K562 (cell line): ENCODE measurements at places on chromosomes 16 and 17. TPM values are rescaled to one million over a fixed set of nuclear protein-coding genes. Genes with fewer than 3 reads are reported as not detected.

DNA sequence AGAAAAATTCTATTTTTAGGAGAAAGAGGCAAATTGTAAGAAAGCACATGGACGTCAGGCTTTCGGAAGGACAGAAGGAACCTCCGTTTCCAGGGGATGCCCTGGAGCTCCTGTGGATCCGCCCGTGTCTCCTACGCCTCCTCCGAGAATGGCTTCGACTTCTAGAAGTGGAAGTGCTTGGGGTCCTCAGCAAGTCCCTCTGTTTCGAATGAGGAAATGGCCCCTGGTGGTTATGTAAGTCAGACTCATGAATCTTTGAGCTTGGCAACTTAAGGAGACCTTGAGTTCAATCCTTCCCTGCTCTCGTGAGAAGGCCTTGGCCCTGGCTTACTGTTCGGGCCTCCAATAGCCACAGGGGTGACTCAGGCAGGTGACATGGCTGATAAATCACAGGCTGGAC is 38.9 kb downstream of the COX4I1 start:
- no peaks in the 10 kb centered on the region for H3K4me1 ChIP-seq
- DNase-seq: no peak
- no peak overlapping the region for H3K4me3 ChIP-seq
- H3K27ac ChIP-seq: no peak overlapping the region
- H3K27me3 ChIP-seq: peaks cover 76% of the 10 kb centered on the region
- H3K36me3 ChIP-seq: no peaks in the 10 kb centered on the region

Gene MRPS34
- total RNA-seq: 230 and 244 TPM in 2 replicates

Gene HS3ST3B1
- total RNA-seq: 12.9 and 13.0 TPM in 2 replicates

- H3K4me1 ChIP-seq: no peaks in the 10 kb centered on the region
- no peaks in the 10 kb centered on the region for H3K27me3 ChIP-seq
- H3K4me3 ChIP-seq: no peak overlapping the region
- no peak for DNase-seq
Observed at GRCh38 chr17:28130472-28130871, 88.0 kb downstream of the NLK start.

- H3K27me3 ChIP-seq: peaks cover 11% of the 10 kb centered on the region; the same call in 2 of the 3 replicates
- no peak overlapping the region for H3K27ac ChIP-seq
- no peak for DNase-seq
- no peaks in the 10 kb centered on the region for H3K36me3 ChIP-seq
- H3K4me3 ChIP-seq: no peak overlapping the region
Observed at GRCh38 chr16:50568187-50568815, 20.1 kb downstream of the NKD1 start.

- no peaks in the 10 kb centered on the region for H3K27me3 ChIP-seq
- no peak overlapping the region for H3K4me3 ChIP-seq
- no peak overlapping the region for H3K27ac ChIP-seq
- H3K4me1 ChIP-seq: no peaks in the 10 kb centered on the region
- peak; percentile 43 for DNase-seq
Observed at GRCh38 chr16:27642756-27643155, 92.8 kb downstream of the KATNIP start.

DNA sequence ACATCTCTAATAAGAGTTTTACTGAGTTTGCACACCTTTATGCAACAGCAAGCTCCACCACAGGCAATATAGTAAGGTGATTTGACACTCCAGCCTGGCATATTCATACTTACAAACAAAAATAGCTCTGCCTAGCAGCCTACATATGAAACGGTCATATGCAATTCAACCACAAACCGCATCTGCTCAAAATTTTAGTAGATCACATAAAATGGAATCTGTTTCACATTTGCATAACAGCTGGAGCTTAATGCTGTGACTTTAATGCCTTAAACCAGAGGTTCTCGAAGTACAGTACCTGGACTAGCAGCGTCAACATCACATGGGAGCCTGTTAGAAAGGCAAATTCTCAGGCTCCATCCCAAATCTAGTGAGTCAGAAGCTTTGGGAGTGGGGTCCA is 578.4 kb downstream of the CDH11 start:
- H3K27ac ChIP-seq: no peak overlapping the region
- H3K4me3 ChIP-seq: no peak overlapping the region
- DNase-seq: no peak
- no peaks in the 10 kb centered on the region for H3K36me3 ChIP-seq
- H3K27me3 ChIP-seq: no peaks in the 10 kb centered on the region

DNA sequence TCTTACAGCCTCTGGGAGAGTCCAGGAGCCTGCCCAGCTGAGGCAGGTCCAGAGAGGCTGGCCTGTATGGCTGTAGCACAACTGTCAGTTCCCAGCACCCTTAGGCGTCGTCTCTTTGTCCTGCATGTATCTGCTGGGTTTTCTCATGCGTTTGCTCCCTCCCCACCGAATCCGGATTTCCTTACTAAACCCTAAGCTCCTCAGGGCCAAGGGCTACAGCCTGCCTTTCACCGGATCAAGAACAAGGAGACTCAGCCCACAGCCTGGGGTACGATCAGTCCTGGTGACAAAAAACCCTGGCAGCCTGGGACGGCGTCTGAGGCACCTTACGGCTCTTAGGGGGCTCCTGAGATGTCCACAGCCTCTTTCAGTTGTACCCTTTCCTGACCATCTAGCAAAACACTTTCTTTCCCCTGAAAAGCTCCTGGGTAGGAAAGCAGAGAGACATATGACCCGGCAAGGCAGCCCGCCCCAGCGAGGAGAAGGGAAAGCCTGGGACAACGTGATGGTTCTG is 12.2 kb downstream of the HIC1 start:
- H3K4me3 ChIP-seq: no peak overlapping the region
- no peak overlapping the region for H3K27ac ChIP-seq

Gene MFAP4
- total RNA-seq: 0.24 and 0.36 TPM in 2 replicates

DNA sequence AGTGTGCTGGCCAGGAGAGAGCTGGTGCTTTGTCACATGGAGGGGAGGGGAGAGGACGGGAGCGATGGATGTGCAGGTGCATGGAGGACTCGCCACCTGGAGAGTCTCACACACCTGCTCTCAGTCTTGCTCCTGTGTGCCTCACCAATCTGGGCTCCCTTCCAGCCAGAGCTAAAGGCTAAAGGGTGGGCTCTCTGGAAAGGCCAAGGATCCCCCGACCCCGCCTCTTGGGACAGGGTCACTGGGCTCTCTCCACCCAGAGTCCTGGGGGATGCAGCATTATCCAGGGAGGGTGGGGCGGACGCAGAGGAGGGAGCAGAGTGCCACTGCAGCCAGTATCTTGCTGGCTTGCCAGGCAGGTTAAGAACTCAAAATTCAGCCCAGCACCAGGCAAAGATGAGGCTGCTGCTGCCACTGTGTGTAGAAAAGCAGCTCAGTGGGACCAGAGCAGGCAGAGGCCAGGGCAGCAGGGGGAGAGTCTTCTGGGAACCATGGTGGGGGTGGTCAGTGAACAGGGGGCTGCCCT is 5.4 kb upstream of the STAT5B start:
- DNase-seq: no peak
- H3K36me3 ChIP-seq: peaks cover 39% of the 10 kb centered on the region
- peaks cover 53% of the 10 kb centered on the region for H3K4me1 ChIP-seq
- H3K4me3 ChIP-seq: no peak overlapping the region
- H3K27me3 ChIP-seq: no peaks in the 10 kb centered on the region

GRCh38 chr16:5321930-5322329 is 224.3 kb upstream of the EEF2KMT start:
- no peak overlapping the region for H3K4me3 ChIP-seq
- no peak overlapping the region for H3K27ac ChIP-seq
- no peaks in the 10 kb centered on the region for H3K36me3 ChIP-seq
- DNase-seq: no peak

GRCh38 chr17:65202844-65203571 is 65.8 kb downstream of the RGS9 start:
- no peak for DNase-seq
- no peak overlapping the region for H3K4me3 ChIP-seq
- no peaks in the 10 kb centered on the region for H3K36me3 ChIP-seq
- no peaks in the 10 kb centered on the region for H3K4me1 ChIP-seq
- peaks cover 39% of the 10 kb centered on the region for H3K27me3 ChIP-seq

- H3K4me3 ChIP-seq: no peak overlapping the region
- peaks cover 17% of the 10 kb centered on the region; the same call in 1 of the 3 replicates for H3K36me3 ChIP-seq
- H3K27ac ChIP-seq: peak overlapping the region; percentile 61
- no peaks in the 10 kb centered on the region for H3K27me3 ChIP-seq
- H3K4me1 ChIP-seq: peaks cover 32% of the 10 kb centered on the region; the same call in 2 of the 3 replicates
Observed at GRCh38 chr17:13594762-13595598, 6.7 kb downstream of the HS3ST3A1 start.

- H3K36me3 ChIP-seq: peaks cover 78% of the 10 kb centered on the region; the same call in 2 of the 3 replicates
- H3K4me1 ChIP-seq: peaks cover 27% of the 10 kb centered on the region; the same call in 1 of the 2 replicates
- no peaks in the 10 kb centered on the region for H3K27me3 ChIP-seq
Observed at GRCh38 chr16:2088759-2089358, 41.1 kb downstream of the TSC2 start.

Gene RHOT2
- 267 TPM in 2 replicates for total RNA-seq

GRCh38 chr16:53089434-53090285 is 34.9 kb downstream of the CHD9 start:
- DNase-seq: no peak
- no peak overlapping the region for H3K4me3 ChIP-seq
- no peaks in the 10 kb centered on the region for H3K27me3 ChIP-seq
- H3K27ac ChIP-seq: no peak overlapping the region
- peaks cover 29% of the 10 kb centered on the region; the same call in 2 of the 3 replicates for H3K4me1 ChIP-seq

Gene CPSF4L
- total RNA-seq: not detected in 2 replicates

GRCh38 chr16:51431517-51432241 is 280.6 kb upstream of the SALL1 start:
- H3K4me1 ChIP-seq: no peaks in the 10 kb centered on the region
- H3K27ac ChIP-seq: no peak overlapping the region
- H3K4me3 ChIP-seq: no peak overlapping the region
- no peaks in the 10 kb centered on the region for H3K27me3 ChIP-seq

Gene REXO5
- 24.4 and 25.9 TPM in 2 replicates for total RNA-seq

- no peak overlapping the region for H3K4me3 ChIP-seq
- H3K36me3 ChIP-seq: no peaks in the 10 kb centered on the region
- no peaks in the 10 kb centered on the region; the same call in 2 of the 3 replicates for H3K27me3 ChIP-seq
- H3K4me1 ChIP-seq: no peaks in the 10 kb centered on the region
Observed at GRCh38 chr17:10155371-10156076, 42.9 kb downstream of the GAS7 start.

Gene CCL2
- 0.86 and 1.0 TPM in 2 replicates for total RNA-seq

DNA sequence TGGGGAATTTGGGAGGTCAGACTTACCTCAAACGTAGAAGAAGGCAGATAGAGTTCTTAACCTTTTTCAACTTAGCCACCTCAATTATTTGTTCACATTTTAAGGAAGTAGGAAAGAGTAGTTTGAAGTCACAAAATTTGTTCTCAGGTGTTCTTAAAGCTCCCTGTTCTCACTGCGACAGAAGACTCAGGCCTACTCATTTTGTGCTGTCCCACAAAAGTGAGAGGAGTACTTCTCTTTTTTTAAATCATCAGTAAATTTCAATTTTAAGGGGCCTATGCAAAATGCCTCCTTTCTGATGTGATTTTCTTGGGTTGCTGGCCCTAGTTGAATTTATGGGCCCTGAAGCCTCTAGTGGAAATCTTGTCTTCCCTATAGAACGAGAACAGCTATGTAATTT is 133.4 kb downstream of the MAP2K6 start:
- no peak for DNase-seq
- H3K4me3 ChIP-seq: no peak overlapping the region
- H3K27me3 ChIP-seq: no peaks in the 10 kb centered on the region
- no peaks in the 10 kb centered on the region for H3K4me1 ChIP-seq
- H3K36me3 ChIP-seq: no peaks in the 10 kb centered on the region

GRCh38 chr17:81934098-81934757 is 2.9 kb downstream of the PYCR1 start:
- H3K36me3 ChIP-seq: peaks cover 36% of the 10 kb centered on the region; the same call in 2 of the 3 replicates
- H3K4me3 ChIP-seq: no peak overlapping the region
- no peak for DNase-seq
- H3K27me3 ChIP-seq: no peaks in the 10 kb centered on the region
- peaks cover 30% of the 10 kb centered on the region for H3K4me1 ChIP-seq
- H3K27ac ChIP-seq: no peak overlapping the region

GRCh38 chr16:11245988-11246387 is 10.0 kb downstream of the SOCS1 start:
- DNase-seq: no peak
- no peak overlapping the region for H3K27ac ChIP-seq
- peaks cover 14% of the 10 kb centered on the region for H3K4me1 ChIP-seq
- H3K36me3 ChIP-seq: no peaks in the 10 kb centered on the region

DNA sequence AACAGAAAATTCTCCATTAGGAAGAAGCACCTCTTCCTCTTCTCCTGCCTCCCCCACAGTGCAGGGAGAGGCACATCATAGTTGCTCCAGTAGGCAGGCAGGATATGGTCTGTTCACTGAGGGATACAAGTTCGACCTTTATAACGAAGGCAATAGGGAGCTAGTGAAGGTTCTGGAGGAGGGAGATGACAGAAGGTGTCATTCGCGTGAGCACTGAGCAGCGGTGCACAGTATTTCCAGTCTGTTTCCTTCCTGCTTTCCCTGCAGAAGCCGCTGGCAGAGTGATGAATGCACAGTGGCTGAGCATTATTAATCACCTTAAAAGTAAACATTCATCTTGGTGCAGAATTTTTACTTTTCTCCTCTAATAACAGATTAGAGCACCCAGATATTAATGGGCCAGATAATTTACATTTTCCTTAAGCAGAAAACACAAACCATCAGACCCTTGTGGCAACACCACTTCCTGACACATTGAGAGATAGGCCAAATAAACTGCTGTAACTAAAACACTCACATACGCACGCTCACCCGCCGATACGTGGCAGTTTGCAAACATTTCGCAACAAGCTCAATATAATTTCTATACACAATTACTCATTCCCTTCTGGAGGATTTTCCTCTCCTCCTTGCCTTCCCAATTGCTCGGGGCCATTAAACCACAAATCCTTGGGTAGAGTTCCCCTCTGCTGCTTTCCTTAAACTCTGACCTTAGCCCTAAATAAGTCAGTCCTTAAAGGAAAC is 69.5 kb downstream of the AIPL1 start:
- H3K27me3 ChIP-seq: no peaks in the 10 kb centered on the region; the same call in none of the 3 replicates
- H3K4me3 ChIP-seq: no peak overlapping the region
- no peaks in the 10 kb centered on the region for H3K36me3 ChIP-seq
- H3K27ac ChIP-seq: no peak overlapping the region
- no peaks in the 10 kb centered on the region for H3K4me1 ChIP-seq
